Liver (tissue), 10 donors: ENCODE measurements at places on chromosomes 1 and 21. TPM values are rescaled to one million over a fixed set of nuclear protein-coding genes. Genes with fewer than 3 reads are reported as not detected.

GRCh38 chr1:2134266-2134620, 60.3 kb downstream of the FAAP20 start:
- H3K27ac ChIP-seq = no peak overlapping the region
- H3K4me1 ChIP-seq = peaks cover 2% of the 10 kb centered on the region
- no peak overlapping the region for H3K4me3 ChIP-seq
- peaks cover 18% of the 10 kb centered on the region for H3K36me3 ChIP-seq

DNA sequence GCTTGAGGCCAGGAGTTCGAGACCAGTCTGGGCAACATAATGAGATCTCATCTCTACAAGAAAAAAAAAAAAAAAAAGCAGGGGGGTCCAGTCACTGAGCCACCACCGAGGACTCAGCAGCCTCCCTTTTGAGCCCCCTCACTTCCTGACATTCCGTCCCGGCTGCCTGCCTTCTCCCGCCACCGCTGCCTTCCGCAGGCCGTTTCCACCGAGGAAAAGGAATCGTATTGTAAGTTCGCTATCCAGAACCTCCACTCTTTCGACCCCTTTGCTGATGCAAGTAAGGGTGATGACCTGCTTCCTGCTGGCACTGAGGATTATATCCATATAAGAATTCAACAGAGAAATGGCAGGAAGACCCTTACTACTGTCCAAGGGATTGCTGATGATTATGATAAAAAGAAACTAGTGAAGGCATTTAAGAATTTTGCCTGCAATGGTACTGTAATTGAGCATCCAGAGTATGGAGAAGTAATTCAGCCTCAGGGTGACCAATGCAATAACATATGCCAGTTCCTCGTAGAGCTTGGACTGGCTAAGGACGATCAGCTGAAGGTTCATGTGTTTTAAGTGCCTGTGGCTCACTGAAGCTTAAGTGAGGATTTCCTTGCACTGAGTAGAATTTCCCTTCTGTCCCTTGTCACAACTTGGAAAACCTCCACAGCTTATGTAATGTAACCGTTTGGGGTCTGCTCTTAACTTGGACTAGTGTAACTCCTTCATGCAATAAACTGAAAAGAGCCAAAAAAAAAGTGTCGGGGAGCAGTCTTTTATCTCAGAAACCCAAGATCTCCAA, 55.6 kb downstream of the GLUL start:
- H3K36me3 ChIP-seq = no peaks in the 10 kb centered on the region
- no peak overlapping the region for H3K27ac ChIP-seq
- no peak for DNase-seq
- no peak overlapping the region for H3K4me3 ChIP-seq
- H3K27me3 ChIP-seq = no peaks in the 10 kb centered on the region
- no peaks in the 10 kb centered on the region for H3K4me1 ChIP-seq

C1orf122 gene
- total RNA-seq = 4.5 TPM

NHLH1 gene
- total RNA-seq = 0.08 TPM

APCS gene
- total RNA-seq = 1,740 TPM

DNM3 gene
- 3.2 TPM for total RNA-seq

SYTL1 gene
- total RNA-seq = 3.9 TPM

ELAVL4 gene
- 0.51 TPM for total RNA-seq

FAM163A gene
- total RNA-seq = not detected

WDR64 gene
- total RNA-seq = 0.08 TPM

GRCh38 chr1:243885806-243886205, 35.8 kb upstream of the AKT3 start:
- DNase-seq = no peak
- no peak overlapping the region for H3K27ac ChIP-seq
- H3K36me3 ChIP-seq = no peaks in the 10 kb centered on the region
- H3K4me1 ChIP-seq = no peaks in the 10 kb centered on the region

- no peak overlapping the region for H3K4me3 ChIP-seq
- H3K36me3 ChIP-seq = no peaks in the 10 kb centered on the region
- no peaks in the 10 kb centered on the region for H3K4me1 ChIP-seq
- no peak overlapping the region for H3K27ac ChIP-seq
Observed at GRCh38 chr1:187229496-187229895, 400.7 kb downstream of the PLA2G4A start.

GRCh38 chr21:44838039-44838895, 20.4 kb upstream of the SUMO3 start:
- no peak overlapping the region for H3K27ac ChIP-seq
- no peaks in the 10 kb centered on the region for H3K36me3 ChIP-seq
- H3K4me3 ChIP-seq = no peak overlapping the region
- H3K4me1 ChIP-seq = no peaks in the 10 kb centered on the region
- no peak for DNase-seq
